ENCODE measurements at places on chromosomes 1 and 21.

DNA sequence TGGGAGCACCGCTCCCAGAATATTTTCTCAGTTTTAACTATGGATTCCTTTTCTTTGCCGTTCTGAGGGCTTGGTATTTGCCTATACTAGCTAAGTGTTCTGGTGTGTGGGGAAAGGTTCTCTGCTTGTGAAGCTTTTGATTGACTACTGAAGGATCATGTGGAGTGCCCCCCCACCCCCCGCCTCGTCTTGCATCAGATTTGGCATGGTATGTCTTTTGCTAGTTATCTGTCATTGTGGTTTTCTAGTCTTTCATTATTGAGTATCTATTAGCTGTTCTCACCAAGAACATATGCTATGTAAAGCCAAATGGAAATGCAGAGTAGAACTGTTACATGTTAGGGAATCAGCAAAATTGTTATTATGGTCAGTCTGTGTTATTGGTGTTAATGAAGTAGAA lies 58.3 kb downstream of the MACF1 start:
- no peak for DNase-seq

DNA sequence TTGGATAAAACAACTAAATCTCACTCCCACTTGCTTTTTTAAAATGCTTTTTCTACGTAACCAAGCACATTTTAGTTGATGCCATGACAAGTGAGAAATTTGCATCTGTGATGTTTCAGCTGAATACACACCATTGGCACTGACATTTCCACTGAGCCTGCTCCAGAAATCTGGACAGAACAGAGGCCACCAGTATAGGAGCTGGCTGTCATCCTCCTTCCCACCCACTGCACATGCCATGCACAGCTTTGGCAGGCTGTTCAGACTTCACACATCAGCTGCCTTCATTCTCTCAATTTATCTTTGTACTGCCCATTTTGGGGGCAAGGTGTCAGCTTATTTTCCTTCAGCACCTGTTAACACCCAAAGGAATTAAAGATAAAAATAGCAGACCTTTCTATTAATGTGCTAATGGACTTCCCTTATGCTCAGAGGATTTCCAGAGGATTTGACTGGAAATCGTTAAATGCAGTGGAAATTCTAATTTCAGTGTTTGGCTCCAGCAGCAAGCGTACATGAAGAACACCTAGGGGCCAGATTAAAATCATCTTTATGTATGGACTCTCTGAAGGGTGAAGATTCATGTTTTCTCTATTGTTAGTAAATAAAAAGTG lies 12.9 kb upstream of the PODN start:
- no peak for DNase-seq

DNA sequence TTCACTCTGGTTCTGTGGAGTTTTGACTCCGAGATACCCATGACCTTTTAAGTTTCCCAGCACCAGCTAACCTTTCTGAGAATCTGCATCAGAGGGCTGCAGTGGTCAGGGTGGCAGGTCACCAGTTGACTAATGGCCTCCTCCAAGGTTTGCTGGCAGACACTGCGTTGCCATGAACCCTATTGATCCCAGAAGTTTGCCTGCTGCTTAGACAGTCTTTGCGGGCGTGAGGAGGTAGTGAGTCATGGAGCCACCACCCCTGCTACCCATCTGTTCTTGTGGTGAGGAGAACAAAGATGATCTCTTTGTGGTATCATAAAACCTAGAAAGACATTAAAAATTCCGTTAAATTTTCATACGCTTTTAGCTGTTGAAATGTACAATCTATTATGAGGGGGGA lies 180.4 kb downstream of the FGGY start:
- no peak for DNase-seq

- DNase-seq, result no peak
Measured at GRCh38 chr1:32622806-32623681, 27.3 kb downstream of the ZBTB8OS start.

DNA sequence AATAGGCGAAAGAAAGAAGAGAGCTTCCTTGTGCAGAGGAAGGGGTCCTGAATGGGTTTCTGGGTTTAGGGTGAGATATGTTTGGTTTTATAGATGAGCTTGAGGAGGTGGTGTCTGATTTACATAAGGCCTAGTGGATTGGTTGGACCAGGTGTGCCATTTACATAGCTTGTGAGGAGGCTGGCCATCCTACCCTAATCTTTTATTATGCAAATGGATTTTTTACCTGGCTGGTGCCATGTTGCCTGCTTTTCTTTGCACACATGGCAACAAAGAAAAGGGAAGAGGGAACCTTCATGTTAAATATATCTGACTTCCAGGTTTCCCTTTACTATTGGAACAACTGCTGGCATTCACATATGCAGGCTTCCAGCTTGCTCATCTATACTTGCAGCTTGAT lies 585.3 kb downstream of the PTPRU start:
- no peak for DNase-seq

DNA sequence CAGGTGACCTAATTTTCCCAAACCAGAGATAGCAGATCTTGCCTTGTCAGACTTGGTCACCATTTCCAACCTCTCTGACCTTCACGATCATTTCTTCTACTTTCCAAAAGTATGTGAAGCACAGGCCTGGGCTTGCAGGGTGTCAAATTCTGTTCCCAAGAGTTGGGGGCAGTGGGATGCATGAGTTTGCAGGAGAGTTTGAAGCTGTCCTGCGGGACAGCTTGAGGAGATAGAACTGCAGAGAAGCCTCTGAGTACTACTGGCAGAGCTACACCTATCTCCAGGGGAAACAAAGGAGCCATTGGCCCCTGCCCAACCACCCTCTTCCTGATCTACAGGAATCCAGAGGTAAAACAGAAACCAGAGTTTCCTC lies 11.3 kb downstream of the TXNIP start:
- DNase-seq, result no peak

DNA sequence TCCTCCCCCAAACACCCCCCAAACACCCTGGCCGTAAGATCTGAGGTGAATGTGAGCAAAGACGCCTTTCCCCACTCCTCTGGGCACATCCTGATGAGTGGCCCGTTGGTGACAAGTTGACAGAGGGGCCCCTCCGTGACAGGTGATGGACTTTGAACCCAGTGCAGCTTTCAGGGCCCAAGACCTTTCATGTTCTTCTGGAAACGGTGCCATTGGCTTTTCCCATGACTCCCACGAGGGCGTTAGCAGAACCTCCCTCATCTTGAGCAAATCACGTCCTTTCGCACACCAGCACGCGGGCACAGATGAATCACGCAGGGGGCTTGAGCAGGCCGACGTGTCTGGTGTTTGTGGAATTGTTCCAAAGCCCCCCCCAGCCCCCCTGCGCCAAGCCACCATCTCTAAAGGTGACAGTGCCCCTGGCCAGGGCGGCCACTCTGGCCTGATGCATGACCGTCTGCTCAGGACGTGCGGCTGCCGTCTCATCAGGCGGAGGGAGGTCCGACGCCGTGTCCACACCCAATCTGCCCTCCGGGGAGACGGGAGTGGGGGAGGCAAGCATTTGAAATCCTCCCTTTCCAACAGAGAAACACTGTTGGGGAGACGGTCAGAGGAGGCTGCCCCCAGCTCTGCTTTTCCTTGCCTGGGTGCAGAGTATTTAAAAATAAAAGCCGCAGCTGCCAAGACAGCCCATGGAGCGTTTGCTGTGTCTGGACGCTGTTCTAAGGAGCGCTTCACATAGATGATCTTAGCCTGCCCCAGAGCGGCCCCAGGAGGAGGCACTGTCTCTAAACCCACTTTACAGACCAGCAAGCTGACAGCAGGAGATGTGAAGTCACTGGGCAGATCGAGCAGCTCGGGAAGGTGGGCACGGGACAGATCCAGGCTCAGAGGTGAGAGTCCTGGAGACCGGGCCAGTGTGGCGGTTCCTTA lies 98.3 kb upstream of the ARHGEF16 start:
- no peak for DNase-seq

DNA sequence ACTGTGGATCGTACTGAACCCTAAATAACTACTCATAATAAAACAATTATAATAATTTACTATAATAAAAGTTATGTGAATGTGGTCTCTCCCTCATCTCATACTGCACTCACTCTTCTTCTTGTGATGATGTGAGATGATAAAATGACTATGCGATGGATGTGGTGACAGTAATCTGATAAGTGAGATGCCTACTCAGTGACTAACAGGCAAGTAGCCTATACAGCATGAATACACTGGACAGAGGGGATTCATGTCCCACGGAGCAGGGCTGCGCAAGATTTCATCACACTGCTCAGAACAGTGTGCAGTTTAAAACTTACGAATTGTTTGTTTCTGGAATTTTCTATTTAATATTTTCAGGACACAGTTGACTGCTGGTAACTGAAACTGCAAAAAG lies 304.0 kb downstream of the DUSP10 start:
- DNase-seq, result no peak

DNA sequence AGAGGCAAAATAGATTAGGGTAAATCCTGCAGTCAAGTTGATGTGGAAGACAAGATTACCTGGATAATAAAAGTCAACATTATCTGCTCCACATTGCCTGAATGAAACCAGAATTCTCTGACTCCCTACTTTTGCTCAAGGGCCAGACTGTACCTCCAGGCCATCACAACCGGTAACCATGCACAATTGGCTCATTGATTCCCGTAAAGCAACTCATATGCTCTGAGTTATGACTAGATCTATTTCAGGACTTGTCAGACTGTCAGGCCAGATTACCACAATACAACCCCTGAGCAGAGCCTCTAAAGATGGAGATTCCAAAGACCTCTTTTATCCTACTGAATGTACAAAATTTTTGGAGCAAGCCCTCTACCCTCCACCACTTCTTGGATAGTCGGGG lies 90.4 kb downstream of the ODF2L start:
- DNase-seq, result no peak

DNA sequence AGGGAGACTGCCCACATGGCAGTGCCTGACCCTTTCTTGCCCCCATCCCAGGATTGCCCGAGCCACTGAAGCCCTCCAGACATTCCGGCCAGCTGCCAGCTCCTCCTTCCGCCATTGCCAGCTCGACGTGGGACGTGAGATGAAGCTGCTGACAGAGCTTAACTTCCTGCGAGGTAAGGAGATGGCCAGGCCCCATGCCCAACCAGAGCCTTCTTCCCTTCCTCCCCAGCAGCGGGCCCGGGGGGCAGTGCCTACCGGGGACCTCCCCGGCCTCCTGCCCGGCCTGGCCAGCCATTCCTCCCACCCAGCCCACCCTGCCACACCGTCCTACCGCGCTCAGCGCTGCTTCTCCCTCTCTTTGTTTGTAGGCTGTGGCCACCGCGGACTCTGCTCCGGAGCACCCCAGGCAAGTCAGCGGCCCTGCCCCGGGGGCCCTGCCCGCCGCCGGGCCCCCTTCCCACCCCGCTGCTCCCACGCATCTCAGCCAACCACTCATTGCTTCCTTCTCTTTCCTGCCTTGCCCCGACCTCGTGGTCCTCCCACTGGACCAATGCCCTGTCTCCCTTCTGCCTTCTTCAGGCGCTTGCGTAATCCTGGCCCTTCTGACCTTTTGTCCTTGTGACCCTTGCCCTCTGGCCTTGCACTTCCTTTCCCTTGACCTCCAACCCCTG lies 4.9 kb downstream of the TRIM46 start:
- DNase-seq, result no peak

GRCh38 chr1:17826165-17826488 lies 71.0 kb downstream of the ACTL8 start:
- peak; percentile 23 for DNase-seq

- no peak for DNase-seq
Measured at GRCh38 chr1:59308839-59309238, 11.9 kb downstream of the FGGY start.

DNA sequence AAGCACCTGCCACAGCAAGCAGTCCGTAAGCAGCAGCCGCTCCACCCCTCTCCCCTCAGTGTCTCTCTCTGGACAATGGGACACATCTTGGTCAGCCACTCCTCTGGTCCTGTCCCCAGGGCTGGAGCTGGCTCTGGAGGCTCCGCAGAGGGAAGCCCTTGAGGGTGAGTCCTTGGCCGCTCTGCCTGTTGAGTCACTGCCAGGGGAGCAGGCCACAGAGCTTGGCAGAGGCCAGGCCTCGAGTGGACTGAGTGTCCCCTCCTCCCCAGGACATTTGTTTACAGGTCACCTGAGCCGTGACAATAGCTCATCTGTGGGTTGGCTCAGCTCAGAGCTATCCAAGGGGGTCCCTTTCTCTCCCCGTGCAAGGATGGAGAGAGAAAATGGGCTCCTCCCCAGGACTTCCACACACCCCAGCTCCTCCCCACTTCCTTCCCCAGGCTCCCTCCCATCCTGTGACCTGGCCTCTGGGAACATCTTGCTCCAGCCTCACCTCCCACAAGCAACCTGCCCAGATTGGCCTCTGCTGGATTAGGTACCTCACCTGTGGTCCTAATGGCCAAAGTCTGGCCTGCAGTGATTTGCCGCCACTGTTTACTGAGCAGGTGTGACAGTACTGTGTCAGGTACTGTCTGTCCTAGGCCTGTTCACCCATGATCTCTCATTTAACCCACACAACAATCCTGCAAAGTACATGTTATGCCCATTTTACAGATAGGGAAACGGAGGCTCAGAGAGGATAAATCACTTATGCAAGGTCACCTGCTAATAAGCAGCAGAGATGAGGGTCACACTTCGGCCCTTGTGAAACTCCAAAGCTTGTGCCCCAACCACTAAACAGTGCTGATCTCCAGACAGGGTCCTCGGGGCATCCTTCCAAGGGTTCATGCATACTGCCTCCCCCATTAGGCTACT lies 4.8 kb downstream of the FAM131C start:
- no peak for DNase-seq

- DNase-seq, result no peak
Measured at GRCh38 chr1:158028969-158029368, 35.5 kb downstream of the KIRREL1 start.

DNA sequence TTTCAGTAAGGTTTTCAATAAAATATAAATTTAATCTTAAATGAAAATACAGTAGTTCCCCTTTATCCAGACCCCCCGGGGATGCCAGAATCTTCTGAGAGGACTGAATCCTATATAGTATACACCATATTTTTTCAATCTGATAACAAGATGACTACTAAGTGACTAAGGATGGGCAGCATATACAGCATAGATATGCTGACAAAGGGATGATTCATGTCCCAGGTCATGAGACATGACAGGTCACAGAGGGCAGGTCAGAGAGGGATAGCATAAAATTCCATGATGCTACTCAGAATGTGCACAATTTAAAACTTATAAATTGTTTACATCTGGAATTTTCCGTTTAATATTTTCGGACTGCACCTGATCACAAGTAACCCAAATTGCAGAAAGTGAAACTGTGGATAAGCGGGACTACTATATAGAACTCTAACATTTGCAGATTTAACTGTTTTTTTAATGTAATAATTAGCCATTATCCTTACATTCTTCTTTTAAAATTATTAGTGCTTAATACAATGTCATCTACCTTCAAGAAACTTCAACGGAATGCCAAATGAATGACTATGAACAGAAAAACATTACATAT lies 48.8 kb downstream of the LRRC40 start:
- no peak for DNase-seq

- no peak for DNase-seq
Measured at GRCh38 chr1:111227851-111228747, 586 bp downstream of the CHI3L2 start.

DNA sequence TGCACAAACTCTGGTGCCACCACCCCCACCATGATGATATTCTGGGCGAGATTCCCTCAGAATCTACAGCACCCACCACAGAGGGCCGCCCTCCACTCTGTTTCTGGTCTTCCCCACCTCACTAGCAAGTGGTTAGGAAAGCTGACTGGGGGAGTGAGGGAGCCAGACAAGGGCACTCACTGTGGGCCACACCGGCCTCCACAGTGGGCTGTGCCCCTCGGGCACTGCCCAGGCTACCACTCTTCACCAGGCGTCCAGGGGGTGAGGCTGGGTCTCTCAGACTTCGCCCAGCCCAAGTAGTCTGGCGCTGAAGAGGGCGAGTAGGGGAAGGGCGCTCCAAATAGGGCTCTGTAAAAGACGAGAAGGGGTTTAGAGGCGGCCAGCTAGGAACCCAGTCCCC lies 11.2 kb upstream of the GATAD2B start:
- DNase-seq, result no peak

GRCh38 chr1:53390261-53390660 lies 62.4 kb upstream of the LRP8 start:
- DNase-seq, result peak; percentile 31
